ENCODE measurements at places on chromosomes 3 and 15. TPM values are rescaled to one million over a fixed set of nuclear protein-coding genes. Genes with fewer than 3 reads are reported as not detected.

MITF gene
- total RNA-seq = not detected

CCDC54 gene
- total RNA-seq = not detected

PPM1L gene
- 2.7 TPM for total RNA-seq

EXD1 gene
- not detected for total RNA-seq

CLEC3B gene
- not detected for total RNA-seq

TMC3 gene
- not detected for total RNA-seq

EPHA3 gene
- not detected for total RNA-seq

PSMA4 gene
- total RNA-seq = 256 TPM

GOLGA6D gene
- not detected for total RNA-seq

DNA sequence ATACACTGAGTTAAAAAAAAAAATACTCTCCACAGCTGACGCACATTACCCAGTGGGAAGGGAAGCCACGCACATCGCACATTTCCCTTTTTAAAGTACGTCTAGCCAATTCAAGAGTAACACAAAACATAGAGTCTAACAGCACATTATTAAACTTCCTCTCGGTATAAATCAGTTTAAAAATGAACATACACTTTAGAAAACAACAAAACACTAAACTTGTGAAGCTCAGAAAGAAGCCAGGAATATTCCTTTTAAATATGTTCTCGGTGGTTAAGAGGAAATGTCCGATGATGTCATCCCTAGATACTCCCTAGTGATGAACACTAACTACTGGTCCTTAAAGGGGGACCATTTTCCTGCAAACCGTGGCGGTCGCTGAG, 721 bp downstream of the MYEF2 start:
- peaks cover 10% of the 10 kb centered on the region for H3K27me3 ChIP-seq
- peaks cover 29% of the 10 kb centered on the region for H3K4me1 ChIP-seq
- H3K27ac ChIP-seq = peak overlapping the region; percentile 83

DNA sequence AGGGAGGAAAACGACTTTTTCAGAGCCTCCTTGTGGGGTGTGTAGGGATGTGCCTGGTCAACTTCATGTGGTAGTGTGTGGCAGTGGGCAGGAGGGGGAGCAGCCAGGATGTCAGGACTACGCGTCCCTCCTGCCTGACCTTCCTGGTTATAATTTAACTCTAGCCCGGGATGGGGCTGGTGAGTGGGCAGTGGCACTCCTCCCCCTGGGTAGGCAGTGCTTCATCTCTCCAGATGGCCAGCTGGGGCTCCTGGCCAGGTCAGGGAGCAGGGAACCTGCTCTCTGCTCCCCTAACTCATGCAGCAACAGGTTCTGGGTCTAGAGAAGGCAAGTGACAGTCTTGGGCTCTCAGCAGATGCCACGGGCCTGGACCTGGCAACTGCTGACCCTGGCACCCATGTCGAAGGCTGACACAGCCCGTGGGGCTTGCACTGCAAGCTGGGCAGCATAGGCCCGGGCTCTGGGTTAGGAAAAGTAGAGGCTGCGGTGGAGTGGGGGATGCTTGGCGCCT, 2.6 kb downstream of the ITIH4 start:
- peaks cover 5% of the 10 kb centered on the region for H3K4me1 ChIP-seq
- no peak for DNase-seq
- no peak overlapping the region for H3K27ac ChIP-seq
- H3K4me3 ChIP-seq = no peak overlapping the region
- no peaks in the 10 kb centered on the region for H3K27me3 ChIP-seq
- H3K36me3 ChIP-seq = no peaks in the 10 kb centered on the region

GRCh38 chr3:20488151-20488550, 302.1 kb upstream of the SGO1 start:
- no peaks in the 10 kb centered on the region for H3K4me1 ChIP-seq
- H3K4me3 ChIP-seq = no peak overlapping the region
- no peaks in the 10 kb centered on the region for H3K27me3 ChIP-seq
- H3K27ac ChIP-seq = no peak overlapping the region

DNA sequence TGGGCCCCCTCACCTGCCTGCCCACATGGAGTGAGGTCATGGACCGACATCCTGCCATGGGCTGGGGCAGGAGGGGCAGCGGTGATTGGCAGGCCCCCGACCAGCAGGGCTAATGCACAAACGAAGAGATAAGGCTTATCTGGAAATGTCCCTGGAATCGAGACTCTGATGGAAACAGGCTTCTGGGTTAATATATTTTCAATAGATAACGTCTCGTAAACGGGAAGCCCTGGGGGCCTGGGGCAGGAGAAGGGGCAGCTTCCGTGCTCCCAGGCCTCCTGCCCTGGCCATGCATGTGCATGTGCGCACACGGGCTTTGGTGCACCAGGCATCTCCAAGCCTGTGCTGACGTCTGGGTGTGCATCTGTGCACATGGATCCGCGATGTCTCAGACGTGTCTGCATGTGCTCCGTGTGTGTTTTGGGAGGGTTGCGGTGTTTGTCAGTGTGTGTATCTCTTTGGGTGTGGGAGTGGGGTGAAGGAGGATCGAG, 55.1 kb downstream of the DNAJB8 start:
- no peak for DNase-seq
- H3K4me3 ChIP-seq = no peak overlapping the region
- H3K27me3 ChIP-seq = no peaks in the 10 kb centered on the region
- no peaks in the 10 kb centered on the region for H3K36me3 ChIP-seq

- DNase-seq = no peak
- no peaks in the 10 kb centered on the region for H3K27me3 ChIP-seq
- H3K4me3 ChIP-seq = no peak overlapping the region
- H3K27ac ChIP-seq = no peak overlapping the region
- peaks cover 7% of the 10 kb centered on the region for H3K4me1 ChIP-seq
Measured at GRCh38 chr3:194552327-194552949, 65.6 kb upstream of the ATP13A3 start.

DNA sequence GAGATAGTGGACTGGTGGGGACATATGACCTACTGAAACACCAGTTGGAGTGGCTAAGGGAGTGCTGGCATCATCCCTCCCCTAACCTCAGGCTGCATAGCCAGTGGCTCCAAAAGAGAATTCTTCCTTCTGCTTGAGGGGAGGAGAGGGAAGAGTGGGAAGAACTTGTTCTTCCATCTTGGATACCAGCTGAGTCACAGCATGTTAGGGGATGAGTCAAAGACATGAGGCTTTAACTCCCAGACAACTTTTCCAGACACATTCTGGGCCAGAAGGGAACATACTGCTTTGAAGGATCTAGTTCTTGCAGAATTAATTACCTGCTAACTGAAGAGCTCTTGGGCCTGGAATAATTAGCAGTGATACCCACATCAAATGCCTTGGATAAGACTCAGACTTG, 36.8 kb upstream of the PEX5L start:
- no peak for DNase-seq
- peaks cover 2% of the 10 kb centered on the region for H3K4me1 ChIP-seq
- H3K27ac ChIP-seq = no peak overlapping the region
- H3K4me3 ChIP-seq = no peak overlapping the region
- H3K27me3 ChIP-seq = no peaks in the 10 kb centered on the region

- H3K4me1 ChIP-seq = no peaks in the 10 kb centered on the region
- no peak overlapping the region for H3K4me3 ChIP-seq
- no peak for DNase-seq
- peaks cover 1% of the 10 kb centered on the region for H3K27me3 ChIP-seq
Measured at GRCh38 chr3:185900228-185900627, 37.6 kb downstream of the TRA2B start.

GRCh38 chr3:117801912-117802239, 1092.3 kb downstream of the TUSC7 start:
- H3K4me3 ChIP-seq = no peak overlapping the region
- no peak for DNase-seq
- no peaks in the 10 kb centered on the region for H3K36me3 ChIP-seq
- H3K27me3 ChIP-seq = no peaks in the 10 kb centered on the region
- H3K27ac ChIP-seq = no peak overlapping the region
- H3K4me1 ChIP-seq = no peaks in the 10 kb centered on the region

DNA sequence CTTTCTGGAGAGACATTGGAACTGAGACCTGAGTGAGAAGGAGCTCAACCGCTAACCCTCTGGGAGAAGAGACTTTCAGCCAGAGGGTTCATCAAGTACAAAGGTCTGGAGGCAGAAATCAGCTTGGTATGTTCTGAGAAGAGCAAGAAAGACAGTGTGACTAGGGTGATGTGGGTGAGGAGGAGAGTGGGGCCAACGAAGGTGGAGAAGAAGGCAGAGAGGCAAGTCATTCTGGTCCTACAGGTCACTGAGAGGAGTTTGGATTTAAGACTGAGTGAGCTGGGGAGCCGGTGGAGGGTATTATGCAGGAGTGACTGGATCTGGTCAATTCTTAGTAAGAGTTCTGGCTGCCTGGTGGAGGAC, 12.2 kb downstream of the XIRP1 start:
- no peaks in the 10 kb centered on the region for H3K27me3 ChIP-seq
- H3K36me3 ChIP-seq = no peaks in the 10 kb centered on the region
- peak overlapping the region; percentile 16 for H3K27ac ChIP-seq
- DNase-seq = peak; percentile 48
- H3K4me3 ChIP-seq = peak overlapping the region; percentile 69

DNA sequence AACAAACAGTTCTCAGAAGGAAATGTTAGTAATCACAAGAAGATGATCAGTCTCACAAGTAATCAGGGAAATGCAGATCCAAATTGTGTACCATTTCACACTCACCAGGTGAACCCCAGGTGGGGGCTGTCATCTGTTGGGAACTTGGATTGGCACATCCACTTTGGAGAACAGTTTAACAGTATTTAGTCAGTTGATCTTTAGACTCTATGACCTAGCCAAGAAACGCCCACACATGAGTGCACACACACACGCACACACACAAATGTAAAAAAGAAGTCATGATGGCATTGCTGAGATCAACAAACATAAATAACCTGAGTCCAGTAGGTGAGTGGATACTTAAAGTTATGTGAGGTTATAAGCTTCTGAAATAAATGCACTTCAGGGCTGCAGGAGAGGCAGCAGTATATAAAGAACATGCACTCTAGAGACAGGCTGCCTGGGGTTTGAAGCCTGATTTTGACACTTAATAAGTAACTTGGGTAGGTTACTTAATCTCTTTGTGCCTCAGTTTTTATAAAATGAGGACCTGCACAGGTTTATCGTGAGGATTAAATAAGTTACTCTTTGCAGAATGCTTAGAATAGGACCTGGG, 17.7 kb downstream of the ACVR2B start:
- no peaks in the 10 kb centered on the region for H3K27me3 ChIP-seq
- H3K27ac ChIP-seq = no peak overlapping the region
- DNase-seq = no peak
- H3K4me3 ChIP-seq = no peak overlapping the region
- peaks cover 2% of the 10 kb centered on the region for H3K36me3 ChIP-seq

Measured in activated CD8-positive, alpha-beta T cell treated with anti-CD3 and anti-CD28 coated beads for 36 hours (primary cell).